ENCODE measurements at places on chromosomes 7 and 10. TPM values are rescaled to one million over a fixed set of nuclear protein-coding genes. Genes with fewer than 3 reads are reported as not detected.
A peak's percentile ranks its signal among the peaks of the same experiment; 100 is the strongest.

- no peak for DNase-seq
Measured at GRCh38 chr10:43928425-43928968, 279.8 kb upstream of the ZNF32 start.

The RAPGEF5 gene
- 44.2 TPM for total RNA-seq

GRCh38 chr10:28570598-28570997, 37.7 kb downstream of the WAC start:
- DNase-seq: no peak

The HMX3 gene
- total RNA-seq: not detected

- no peak for DNase-seq
Measured at GRCh38 chr10:128936392-128936791, 530.6 kb upstream of the MGMT start.

GRCh38 chr10:14124941-14125340, 205.8 kb downstream of the FRMD4A start:
- DNase-seq: no peak

DNA sequence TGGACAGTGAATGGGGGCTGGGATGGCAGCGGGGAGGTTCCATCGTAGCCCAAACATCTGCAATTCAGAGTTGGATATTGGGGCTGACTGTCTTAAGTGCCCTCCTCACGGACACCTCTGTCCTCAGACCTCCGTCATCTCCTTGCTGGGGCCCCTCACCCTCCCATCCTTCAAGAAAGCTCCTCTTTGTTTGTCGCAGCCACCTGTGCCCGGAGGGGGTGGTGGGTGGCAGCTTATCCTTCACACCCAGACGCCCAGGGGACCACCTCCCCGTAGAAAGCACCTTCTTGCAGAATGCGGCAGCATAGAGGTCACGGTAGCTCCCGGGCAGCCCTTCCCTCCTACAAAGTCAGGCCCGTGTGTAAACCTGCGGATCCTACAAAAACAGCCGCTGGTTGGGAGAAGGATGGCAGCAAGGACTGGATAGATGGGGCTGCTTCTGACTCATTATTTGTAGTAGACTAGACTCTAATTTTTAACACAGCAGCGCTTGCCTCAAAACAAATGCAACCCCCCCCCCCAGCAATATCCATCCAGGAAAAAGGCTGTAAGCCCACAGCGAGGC, 1.3 kb upstream of the PTPRN2 start:
- DNase-seq: no peak

GRCh38 chr10:118114992-118115391, 68.3 kb upstream of the RAB11FIP2 start:
- DNase-seq: no peak

DNA sequence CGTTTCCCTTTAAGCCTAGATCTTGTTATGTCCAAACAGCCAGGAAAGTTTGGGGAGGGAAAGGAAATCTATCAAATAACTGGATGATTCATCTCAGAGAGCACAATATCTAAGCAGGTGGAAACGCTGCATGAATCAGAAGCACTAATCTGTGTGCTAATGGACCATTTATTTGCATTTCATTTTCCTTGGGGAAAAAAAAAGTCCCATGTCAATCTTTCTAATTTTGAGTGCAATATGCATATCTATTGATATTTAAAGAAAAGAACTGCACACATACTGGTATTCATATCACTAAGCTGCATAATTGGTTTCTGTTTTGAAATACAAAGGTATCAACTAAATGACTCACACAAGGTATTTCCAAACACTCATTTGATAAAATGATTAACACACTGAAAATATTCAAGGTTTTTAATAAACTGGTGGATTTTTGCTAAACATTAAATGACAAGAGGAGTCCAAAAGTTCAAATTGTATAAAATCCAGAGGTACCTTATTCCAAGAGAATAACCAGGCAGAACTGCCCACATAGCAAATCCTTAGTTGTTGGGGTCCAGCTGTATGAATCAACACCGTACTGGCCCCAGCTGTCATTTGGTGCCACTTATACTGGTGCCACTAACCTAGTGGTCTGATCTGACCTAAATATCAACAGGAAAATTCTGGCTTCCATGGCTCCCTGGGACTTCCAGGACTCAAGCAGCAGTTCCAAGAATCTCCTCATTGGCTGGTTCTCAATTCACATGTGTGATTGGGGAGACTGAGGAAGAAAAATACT, 122.2 kb upstream of the SP4 start:
- no peak for DNase-seq

DNA sequence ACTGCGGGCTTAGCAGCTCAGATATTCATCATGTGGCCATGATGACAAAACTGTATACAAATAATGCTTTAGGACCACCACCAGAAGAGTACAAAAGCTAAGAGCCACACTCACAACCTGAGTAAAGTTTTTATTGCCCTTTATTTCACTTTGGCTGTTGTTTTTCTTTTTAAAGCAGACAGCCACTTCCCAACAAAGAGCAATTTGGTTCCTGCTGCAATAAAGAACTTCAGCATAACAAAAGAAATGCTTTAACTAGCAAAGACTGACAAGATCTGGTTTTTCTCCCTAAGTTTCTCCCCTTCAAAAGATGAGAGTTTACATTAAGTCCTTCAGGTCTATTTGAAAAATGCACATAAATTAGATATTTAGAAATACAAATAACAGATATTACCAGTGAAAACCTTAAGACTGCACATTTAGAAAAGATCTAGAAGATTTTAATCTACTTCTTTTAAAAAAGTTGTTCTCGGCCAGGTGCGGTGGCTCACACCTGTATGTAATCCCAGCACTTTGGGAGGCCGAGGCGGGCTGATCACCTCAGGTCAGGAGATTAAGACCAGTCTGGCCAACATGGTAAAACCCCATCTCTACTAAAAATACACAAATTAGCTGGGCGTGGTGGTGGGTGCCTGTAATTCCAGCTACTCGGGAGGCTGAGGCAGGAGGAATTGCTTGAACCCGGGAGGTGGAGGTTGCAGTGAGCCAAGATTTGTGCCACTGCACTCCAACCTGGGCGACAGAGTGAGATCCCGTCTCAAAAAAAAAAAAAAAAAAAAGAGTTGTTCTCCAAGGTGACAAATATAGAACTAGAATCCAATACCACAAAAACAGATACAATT, 59.4 kb downstream of the WAPL start:
- no peak for DNase-seq

DNA sequence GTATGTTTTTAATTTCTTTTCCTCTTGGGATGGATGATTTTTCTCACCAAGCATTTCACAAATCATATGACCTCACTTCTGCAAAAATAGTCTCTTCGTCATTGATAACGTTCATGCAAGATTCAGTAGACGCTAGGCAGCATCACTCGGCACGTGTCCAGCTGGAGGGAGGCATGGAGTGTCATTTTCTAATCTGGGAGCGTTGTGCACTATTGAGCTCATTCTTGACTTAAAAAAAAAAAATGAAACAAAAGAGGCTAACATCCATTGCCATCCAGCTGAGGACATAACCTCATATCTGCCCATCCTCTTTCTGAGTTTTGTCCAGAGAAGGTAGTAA, 56.2 kb downstream of the COL17A1 start:
- DNase-seq: no peak

The TMEM176B gene
- 57.2 TPM for total RNA-seq

DNA sequence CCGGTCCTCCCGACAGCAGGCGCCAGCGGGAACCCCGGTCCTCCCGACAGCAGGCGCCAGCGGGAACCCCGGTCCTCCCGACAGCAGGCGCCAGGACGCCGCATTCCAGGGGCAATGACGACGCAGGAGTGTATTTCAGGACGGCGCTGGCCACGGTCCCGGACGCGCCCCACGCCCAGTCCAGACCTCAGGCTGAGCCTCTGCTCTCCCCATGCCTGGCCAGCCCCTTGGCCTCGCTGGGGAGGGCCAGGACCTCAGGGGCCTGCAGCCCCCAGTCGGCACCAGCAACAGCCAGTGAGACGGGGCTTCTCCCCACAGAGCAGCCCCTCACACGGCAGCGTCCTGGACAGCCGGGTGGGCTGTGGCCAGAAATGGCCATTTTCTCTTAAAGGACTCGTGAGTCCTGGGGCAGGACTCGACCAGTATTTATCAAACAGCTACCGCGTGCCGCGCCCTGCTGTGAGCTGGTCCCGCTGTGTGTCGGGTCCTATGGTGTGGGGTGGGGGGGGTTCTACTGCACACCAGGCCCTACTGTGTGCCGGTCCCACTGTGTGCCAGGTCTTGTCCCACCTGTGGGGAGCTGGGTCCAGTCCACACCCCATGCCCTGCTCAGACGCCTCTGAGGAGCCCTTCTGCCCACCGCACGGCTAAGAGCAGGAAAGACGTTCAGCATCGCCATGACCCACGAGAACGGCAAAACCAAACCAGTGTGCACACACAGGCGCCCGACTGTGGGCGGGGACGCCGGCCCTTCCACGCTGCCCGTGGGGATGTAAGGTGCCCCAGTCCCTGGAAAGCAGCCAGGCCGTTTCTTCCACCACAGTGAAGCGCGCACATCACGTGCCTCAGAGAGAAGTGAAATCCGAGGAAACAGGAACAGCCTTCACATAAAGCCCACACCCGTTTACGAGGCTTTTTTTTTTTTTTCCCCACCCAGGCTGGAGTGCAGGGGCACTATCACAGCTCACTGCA, 33.3 kb downstream of the GET4 start:
- DNase-seq: peak; percentile 90

- DNase-seq: no peak
Measured at GRCh38 chr7:46776790-46777189, 805.1 kb downstream of the TNS3 start.

The FAM25G gene
- total RNA-seq: not detected

All from left lung (tissue), 14 donors.